ENCODE measurements at places on chromosomes 4 and X. TPM values are rescaled to one million over a fixed set of nuclear protein-coding genes. Genes with fewer than 3 reads are reported as not detected.
A peak's percentile ranks its signal among the peaks of the same experiment; 100 is the strongest.

Gene STK26
- 60.2 TPM for total RNA-seq

Gene ALPK1
- 14.1 TPM for total RNA-seq

Gene IBSP
- total RNA-seq: not detected

Gene MAP9
- 6.7 TPM for total RNA-seq

Gene JADE1
- 36.0 TPM for total RNA-seq

Gene SOD3
- not detected for total RNA-seq

- DNase-seq: peak; percentile 67
Measured at GRCh38 chrX:16892504-16893362, 22.6 kb upstream of the RBBP7 start.

DNA sequence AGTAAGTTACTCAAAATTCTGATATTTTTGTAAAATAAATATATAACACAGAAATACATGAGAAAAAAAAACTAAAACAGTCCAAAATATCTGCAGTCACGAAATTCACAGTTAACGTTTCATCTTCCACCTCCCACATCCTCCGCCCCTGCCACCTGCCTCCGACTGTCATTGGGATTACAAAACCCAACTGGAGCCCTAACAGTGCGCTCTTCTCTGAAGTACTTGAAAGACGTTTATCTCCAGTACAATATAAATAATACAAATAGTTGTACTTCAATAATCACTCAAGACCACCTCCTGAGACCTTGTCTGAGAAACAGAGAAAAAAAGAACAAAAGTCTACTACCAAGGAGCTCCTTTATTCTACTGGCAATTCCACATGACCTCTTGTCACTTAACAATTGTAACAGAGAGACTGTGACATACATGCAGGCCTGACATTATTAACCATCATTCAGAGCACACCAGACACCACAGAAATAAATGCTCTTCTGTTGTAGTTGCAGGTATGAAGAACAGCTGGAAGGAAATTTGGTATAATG is 280.6 kb downstream of the PPP3CA start:
- no peak for DNase-seq

DNA sequence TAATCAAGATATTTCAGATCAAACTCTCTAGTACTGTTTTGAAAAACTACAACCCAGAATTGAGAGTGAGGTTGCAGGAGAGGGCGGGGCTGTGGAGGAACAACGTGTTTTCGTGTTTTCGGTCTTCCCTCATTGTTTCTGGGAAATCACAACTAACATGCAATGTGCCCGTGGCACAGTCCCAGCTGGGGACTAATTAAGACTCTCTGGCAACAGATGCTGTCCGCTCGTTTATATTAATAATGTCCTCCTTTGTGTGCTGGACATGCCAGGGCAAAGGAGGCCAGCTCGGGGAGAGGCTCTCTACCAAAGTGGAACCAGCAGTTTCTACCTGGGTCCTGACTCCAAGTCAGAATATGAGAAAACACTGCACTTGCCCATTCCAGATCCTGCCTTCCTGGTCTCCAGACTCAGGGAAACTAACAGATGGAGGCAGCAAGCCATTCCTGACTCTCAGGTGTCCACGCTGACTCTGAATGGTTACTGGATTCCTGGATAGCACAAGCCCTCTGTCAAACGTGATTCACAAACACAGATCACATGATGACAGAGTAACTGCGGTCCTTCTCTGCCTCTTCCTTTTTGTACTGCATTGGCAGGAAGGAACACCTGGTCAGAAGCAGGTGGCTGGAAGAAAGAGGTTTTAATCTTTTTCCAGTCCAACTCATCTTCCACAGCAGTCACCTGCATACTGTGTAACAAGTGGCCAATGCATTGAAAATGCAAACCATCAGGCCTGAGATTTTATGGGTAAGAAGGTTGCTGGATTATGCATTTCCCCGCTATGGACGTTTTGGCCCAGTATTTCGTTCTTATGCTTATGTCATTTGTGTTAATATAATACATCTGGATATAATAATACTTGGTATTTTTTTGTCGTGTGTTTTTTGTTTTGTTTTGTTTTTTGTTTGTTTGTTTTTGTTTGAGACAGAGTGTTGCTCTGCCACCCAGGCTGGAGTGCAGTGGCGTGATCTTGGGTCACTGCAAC is 65.0 kb downstream of the COQ2 start:
- peak; percentile 72 for DNase-seq

GRCh38 chr4:140174543-140174942 is 20.6 kb upstream of the MAML3 start:
- DNase-seq: no peak

DNA sequence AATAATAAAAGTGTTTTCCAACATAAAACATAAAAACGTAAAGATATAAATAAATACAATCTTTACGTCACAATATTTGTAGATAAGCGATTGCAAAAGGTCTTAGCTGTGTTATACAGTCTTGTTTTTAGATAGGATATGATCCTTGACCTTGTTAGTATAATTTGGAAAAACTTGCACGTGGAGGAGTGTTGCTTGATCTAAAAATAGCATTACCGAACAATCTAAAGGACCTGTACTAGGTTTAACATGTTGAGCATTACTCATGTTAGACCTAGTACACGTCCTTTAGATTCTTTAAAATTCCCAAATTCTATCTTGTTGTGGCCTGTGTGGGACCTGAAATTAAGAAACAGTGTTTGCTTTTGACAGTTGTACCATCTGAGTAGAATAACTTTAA is 1.6 kb downstream of the METAP1 start:
- no peak for DNase-seq

DNA sequence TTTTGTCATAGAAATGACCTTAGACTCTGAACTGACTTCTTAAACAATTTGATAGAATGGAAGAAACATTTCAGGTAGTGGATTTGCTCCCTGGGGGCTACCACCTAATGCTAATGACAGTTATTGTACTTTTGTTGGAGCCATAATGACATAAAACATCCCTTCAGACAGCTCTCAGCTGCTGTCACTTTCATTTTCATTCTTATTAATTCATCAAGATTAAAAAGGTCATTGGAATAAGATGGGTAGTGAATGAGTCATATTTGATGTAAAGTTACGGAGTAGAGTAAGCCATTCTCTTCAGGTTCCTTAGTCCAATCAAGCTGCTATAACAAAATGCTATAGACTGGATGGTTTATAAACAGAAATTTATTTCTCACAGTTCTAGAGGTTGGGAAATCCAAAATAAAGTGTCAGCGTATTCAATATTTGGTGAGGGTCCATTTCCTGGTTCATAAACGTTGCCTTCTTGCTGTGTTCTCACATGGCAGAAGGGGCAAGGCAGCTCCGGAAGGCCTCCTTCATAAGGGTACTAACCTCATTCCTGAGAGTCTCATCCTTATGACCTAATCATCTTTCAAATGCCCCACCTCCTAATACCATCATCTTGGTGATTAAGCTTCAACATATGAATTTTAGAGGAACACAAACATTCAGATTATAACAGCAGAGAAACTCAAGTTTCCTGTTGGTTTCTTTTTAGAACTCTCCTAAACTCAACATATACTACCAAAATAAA is 268.5 kb downstream of the ARAP2 start:
- no peak for DNase-seq

- DNase-seq: no peak
Measured at GRCh38 chr4:169102026-169102425, 92.0 kb upstream of the CBR4 start.

DNA sequence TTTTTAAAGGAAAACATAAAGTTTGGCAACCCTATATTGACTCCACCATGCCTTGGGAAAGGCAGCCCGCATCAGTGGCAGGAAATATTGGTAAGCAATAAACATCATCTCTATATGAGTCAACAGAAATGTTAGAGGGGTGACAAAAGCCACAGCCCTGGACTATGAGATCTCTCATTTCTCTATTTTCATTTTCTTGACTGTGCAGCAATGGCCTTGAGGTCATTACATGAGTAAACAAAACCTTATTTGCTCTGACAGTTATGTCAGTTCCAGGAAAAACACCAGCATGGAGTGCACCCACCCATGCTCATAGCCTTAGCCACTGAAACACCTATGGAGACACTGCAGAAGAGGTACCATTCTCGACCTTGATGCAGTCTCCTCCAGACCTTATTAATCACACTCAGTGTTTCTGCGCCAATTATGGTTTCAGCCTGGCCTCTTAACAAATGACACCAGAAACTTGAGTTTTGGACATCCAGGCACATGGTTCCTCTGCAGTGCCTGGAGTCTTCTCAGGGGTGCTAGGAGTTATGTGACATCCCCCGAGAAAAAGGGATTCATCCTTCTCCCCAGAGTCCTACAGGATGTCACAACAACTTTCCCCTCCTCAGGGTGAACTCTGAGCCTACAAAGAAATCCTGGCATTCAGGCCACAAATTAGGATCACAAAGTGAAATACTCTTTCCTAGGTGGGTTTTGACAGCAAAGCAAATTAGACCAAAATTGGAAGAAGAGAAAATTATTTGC is 16.0 kb upstream of the HPGD start:
- peak; percentile 22 for DNase-seq

- DNase-seq: no peak
Measured at GRCh38 chrX:110748256-110748806, 47.3 kb downstream of the CHRDL1 start.

DNA sequence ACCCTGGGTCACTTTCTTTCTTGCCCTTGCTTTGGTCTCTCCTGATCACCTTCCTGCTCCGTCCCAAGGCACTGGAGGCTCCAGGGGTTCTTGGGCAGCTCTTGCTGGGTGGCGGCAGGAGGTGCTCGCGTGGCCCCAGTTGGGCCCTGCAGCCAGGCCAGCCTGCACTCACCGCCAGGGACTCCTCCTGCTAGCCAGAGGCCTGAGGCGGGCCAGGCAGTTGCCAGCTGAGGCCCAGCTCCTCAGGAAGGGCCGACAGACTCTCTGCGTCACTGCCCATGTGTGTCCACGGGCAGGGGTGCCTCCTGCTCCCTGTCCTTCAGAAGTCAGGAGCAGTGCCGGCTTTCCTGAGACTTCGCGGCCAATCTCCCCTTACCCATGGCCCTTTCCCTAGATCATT is 9.3 kb downstream of the SUV39H1 start:
- DNase-seq: no peak

DNA sequence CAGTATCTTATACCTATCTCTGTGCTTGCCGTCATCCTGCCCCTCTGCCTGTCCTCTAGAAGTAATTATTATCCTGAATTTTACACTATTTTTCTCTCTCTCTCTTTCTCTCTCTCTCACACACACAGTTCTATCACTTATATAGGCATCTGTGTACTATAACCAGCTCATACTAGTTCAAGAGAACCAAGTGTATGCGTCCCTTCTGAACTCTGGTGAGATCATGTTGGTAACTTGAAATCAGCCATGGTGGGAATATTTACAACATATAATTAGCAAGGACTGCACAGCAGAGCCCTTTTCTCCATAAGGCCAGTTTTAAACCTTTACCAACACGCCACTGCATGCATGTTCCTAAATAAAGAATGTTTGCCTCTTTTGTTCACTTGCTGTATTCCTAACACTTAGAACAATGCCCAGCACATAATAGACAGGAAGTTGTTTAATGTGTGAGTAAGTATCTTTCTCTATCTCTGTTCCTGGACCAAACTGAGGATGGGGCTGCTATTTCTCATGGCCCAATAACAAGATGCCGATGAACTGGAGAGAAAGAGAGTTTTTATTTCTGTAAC is 51.1 kb upstream of the IL21 start:
- no peak for DNase-seq

DNA sequence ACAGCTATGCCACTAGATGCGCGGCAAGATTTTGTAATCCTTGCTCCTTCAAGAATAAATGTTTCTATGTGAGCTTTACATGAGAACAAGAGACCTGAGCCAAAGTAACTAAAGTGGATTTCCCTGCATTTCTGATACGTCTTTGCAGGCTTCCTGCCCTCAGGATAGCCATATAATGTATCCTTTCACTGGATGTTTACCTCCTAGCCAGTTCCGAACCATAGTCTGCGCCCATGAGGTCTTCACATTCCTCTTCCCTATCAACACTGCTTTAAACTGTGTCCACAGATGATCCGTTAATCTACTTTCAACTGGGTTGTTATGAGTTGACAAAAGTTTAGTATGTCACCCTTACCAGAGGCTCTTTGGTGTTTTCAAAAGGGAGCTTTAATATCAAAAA is 1889.1 kb upstream of the AGA start:
- no peak for DNase-seq

- no peak for DNase-seq
Measured at GRCh38 chr4:10736895-10737294, 52.3 kb upstream of the CLNK start.

DNA sequence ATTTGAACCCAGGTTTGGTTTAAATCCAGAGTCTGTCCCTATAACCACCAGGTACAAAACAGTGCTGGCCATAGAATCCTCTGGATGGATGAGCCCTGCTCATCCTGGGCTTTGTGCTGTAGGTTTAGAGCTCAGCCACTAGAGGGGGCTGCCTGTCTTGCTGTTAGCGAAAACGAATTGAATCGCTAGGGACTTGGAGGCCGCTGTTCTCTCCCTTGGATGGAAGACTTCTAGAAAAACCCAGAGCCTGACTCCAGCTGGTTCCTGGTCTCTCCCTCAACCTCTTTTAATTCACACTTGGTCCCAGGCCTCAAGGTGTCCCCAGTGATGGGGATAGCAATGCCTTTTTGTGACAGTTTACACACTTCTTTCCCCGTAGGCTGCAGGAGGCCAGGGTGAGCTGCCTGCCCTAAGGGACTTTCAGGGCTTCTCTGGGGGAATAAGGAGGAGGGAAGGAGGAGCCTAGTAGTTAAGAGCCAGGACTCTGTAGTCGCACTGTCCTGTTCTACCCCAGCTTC is 8.7 kb downstream of the RIPPLY1 start:
- DNase-seq: peak; percentile 46

DNA sequence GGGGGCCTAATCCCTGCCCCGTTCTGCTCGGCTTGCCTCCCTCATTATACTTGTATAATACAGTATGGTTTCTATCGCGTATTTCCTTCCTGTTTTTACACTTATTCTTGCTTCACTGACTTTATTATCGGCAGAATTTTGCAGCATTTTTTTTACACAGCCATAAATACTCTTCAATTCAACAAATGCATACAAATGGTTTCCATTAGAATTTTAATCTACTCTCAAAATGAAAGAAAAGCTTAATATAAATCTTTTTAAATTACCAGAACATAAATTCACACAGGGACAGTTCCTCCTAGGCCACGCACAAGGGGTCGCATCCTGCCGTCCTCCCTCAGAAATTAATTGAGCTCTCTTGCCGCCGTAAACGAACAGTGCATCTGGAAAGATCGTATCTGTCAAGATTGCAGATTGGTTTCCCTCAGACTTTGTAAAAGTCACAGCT is 42.9 kb downstream of the DCTD start:
- DNase-seq: no peak

- no peak for DNase-seq
Measured at GRCh38 chr4:1778642-1779392, 14.3 kb upstream of the FGFR3 start.

DNA sequence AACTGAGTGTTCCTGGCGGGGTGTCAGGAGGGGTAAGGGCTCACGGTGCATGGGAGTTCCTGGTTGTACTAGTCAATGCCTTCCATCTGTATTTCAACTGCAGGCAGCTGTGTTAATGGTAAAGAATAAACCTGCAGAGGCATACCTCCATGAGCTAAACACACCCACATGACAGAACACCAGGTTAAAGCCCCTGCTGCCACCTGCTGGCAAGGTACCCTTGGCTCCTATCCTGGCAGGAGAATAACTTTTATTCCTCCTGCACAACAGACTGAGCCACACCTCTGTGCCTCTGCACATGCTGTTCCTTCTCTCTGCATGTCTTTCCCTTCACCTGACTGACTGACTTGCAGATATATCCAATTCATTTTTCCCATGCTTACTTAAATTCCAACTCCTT is 11.1 kb downstream of the ITIH6 start:
- peak; percentile 40 for DNase-seq

- no peak for DNase-seq
Measured at GRCh38 chrX:43688586-43688985, 32.5 kb downstream of the MAOA start.
